ENCODE measurements at places on chromosomes 5 and 9.

DNA sequence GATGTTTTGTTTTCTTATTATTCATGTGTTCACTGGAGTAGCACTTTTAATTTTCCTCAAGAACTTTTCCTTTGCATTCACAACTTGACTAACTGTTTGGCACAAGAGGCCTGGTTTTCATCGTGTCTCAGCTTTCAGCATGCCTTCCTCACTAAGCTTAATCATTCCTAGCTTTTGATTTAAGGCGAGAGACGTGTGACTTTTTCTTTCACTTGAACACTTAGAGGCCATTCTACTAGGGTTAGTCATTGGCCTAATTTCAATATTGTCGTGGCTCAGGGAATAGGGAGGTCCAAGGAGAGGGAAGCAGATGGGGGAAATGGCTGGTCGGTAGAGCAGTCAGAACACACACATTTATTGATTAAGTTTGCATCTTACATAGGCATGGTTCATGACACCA is 94.0 kb downstream of the ZNF462 start:
- DNase-seq, result no peak

DNA sequence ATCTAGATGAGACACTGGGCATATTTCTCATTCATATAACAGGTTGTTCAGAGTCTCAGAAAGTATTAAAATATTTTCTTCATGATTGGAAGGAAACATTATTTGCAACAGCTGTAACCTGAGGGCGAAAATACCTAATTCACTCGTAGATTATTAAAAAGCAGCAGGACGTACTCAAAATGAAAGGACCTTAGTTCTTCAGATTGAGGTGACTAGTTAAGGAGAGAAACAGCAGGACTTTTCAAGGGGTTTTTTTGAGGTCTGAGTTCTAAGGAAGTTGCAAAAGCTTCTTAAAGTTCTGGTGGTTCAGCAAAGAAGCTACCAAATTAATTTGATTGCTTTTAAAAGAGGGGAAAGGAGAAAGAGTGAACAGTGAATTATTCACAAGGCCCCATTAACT is 174.9 kb downstream of the TMEM161B start:
- no peak for DNase-seq

- DNase-seq, result no peak
Measured at GRCh38 chr5:174694611-174695010, 29.8 kb upstream of the MSX2 start.

- no peak for DNase-seq
Measured at GRCh38 chr9:130780865-130781504, 54.1 kb upstream of the ABL1 start.

- no peak for DNase-seq
Measured at GRCh38 chr9:118321788-118322187, 617.6 kb downstream of the TLR4 start.

DNA sequence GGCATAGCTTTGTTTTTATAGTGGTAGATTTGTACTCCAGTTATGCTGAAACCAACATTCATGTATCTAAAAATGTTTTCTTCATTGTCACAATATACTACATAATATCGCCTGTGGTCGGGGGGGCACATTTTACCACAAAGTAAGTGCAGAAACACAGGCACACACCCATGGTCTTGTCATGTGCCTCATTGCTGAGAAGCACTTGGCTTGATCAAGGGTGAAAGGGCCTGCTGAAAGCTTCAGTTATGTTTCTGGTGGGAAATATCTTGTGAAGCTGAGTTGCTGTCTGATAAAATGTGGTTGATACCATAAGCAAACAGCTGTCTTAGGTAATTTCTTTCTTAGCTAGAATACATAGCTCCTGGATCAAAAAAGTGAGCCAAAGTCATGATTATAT is 393.1 kb downstream of the MAN2A1 start:
- no peak for DNase-seq

DNA sequence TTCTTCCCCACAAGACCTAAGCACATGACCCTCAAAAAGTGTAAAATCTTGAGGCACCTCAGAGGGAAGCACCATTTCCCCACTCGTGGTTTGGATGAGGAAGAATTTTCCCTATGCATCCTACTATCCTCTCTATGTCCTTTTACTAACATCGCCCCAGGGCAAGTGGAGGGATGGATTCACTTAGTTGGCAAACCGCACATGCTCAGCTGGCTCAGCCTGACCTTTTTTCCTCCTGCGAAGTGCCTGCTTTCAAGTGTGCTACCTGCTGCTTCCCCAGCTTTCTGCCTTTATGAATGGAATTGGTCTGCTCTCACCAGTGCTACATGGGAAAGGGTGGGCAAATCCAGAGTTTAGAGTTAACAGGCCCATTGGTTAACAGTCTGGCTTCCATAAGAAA is 56.6 kb upstream of the IFNK start:
- no peak for DNase-seq

DNA sequence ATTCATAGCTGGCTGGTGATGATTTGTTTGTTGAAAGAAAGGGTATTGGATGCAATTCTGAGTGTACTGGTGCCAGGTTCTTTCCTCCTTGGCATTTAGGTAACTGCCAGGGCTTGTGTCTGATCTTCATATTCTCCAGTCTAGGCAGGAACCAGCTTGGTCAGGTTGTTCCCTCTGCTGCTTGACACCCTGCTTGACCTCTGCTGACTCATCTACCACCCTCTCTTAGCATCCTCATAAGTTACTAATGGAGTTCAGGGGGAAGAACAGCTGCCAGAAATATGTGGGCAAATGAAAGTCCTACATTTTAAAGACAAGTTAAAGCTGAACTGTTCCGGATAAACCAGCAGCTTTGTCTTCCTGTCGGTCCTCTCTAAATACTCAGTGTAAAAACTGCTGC is 116.1 kb upstream of the TNC start:
- DNase-seq, result no peak

DNA sequence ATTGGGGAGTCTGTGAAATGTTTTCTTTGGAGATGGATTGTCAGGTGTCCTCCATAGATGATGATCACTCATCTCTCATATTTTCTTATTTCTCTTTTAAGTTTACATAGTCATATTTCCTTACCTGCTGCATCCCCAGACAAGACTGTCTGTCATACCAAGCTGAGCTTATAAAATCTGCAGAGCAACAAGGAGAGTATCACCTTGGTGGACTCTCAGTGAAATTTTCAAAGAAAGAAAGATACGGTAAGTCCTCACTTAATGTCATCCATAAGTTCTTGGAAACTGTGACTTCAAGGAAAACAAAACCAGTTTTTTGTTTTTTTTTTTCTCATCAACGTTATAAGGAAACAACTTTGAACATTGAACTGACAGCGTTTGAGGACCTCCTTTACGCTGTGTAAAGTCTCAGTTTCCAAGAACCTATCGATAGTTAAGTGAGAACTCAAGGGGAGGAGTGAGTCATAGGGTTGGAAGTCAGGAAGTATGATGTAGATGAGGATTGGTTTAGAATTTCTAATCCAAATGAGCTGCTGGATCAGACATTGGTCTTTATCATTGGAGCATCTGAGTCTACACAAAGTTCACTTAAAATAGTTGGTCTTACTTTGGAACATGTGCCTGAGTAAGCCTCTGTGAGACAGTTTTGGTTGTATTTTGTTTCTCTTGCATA is 45.5 kb downstream of the SPIN1 start:
- DNase-seq, result no peak

DNA sequence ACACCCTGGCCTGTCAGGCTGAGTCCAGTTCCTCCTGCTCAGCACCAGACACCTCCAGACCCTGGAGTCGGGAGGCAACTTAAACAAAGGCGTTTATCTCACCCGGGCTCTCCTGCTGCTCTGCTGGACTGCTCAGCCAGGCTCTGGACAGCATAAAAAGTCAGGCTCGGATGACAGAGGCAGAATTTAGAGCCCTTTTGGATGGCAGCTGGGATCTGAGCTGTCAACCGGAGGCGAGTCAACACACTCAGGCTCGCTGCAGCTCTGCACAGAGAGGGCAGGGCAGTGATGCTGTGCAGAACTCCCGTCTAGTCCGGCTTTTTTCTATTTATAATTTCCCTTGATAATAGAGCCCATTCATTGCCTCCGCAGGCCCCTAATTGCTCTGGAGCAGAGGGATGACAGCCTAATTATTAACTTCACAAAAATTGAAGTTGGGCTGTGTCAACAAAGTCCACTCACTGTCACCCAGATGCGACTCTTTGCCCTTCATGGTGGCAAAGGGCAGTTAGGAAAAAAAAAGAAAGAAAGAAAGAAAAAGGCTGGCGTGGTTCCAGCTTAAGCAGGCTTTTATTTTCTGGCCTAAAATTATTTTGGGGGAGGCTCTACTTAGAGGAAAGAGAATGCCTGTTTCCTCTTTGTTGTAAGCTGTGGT is 37.6 kb downstream of the STC2 start:
- no peak for DNase-seq

DNA sequence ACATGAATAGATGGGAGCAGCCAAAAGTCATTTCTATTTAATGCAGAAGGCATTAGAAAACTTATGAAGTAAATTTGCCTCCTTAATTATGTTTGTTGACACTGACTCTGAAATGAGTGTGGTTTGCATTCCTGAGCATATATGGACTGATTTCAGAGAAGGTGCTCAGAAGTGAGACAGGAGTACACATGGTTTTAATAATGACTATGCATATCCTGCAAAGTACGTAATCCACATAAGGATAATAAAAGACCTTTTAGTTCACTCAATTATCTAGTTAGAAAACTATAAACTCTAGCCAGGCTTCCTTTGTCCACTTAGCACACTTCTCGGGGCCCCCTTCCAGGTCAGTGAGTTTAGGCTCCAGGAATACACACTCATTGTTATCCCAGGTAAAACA is 75.7 kb upstream of the SNX2 start:
- DNase-seq, result no peak

GRCh38 chr5:120326651-120327050 is 137.4 kb upstream of the PRR16 start:
- no peak for DNase-seq

DNA sequence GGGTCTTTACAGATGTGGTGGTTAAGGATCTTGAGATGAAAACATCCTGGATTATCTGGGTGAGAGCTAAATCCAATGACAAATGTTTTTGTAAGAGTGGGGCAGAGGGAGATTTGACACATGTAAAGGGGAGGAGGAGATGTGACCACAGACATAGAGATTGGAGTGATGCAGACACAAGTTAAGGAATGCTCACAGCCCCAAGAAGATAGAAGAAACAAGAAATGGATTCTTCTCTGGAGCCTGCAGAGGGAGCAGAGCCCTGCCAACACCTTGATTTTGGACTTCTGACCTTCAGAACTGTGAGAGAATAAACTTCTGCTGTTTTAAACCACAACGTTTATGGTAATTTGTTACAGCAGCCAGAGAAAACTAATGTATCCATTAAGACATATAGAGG is 21.7 kb downstream of the ITGA2 start:
- no peak for DNase-seq

DNA sequence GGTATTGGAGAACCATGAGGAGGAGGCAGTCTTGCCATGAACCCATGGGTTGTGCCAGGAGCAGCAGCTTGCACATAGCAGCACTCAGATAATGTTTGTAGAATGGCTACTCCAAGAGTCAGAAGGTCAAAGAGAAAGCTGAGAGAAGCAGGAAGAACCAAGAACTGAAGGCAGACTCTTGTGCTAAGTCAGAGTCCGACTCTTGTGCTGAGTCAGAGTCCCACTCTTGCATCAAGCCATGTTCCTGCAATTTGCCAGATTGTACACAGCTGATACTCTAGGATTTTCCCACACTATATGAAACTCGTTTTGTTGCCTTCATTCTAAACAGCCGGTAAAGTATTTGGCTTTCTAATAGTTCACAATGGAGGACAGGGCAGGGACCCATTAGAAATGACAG is 26.2 kb upstream of the HSPA9 start:
- DNase-seq, result no peak

DNA sequence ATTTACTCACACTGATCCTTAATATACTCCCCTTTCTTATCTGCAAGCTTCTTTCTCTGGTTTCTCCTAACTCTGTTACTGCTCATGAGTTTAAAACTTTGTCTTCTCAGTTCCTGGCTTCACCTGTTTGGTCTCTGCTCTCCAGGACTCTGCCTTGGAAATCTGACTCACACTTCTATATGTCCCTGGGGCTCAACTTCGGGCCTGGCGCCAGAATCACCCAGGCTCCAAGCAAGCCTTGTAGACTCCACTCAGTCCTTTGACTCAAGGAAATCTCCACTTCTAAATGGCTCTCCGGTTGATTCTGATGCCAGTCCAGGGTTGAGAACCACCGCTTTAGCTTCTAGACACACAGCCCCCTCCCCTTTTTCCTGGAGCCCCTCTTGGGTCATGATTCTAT is 57.8 kb downstream of the TMC1 start:
- no peak for DNase-seq

DNA sequence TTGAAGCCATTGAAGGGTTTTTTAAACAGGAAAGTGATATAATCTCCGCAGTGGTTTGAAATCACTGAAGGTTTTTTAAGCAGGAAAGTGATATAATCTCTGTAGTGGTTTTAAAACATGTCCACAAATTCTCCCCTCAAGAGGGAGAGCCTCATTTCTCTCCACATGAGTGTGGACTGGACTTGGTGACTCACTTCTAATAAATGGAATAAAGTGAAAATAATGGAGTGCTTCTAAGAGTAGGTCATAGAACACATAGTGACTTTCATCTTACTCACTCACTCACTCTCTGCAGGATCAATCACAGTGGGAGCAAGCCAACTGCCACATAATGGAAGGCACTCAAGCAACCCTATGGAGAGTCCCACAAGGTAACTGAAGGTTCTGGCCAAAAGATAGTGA is 12.0 kb downstream of the CTNNAL1 start:
- no peak for DNase-seq

DNA sequence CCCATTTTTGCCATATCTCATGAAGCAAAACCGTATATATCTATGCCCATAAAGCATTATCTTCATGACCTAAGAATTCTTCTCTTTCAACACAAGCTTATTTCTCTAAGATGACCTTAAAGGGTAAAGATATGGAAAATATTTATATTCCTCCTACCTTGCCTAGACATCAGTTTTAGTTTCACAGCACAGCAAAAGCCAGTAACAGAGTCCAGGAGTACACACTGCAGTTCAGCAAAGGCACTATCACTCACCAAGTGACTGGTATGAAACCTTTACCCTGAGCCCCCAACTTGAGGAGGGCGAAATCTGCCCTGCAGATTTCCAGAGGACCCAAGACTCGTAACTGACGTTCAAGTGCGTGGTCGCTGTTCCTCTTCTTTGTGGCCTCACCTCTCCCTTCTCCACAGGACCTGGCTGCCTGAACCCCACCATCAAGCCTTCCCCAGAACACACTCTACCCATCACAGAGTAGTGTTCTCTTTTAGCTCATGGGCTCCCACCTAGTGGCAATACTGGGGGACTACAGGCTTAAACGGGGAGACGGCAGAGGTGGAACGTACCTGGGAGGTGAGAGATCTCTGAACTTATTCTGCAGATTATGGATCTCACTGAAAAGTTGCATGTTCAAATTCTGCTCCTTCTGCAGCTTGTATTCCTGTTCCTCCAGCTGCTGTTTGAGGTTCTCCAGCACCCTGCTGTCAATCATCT is 141.0 kb downstream of the CDK5RAP2 start:
- peak; percentile 11 for DNase-seq

- peak; percentile 3 for DNase-seq
Measured at GRCh38 chr5:76041863-76042262, 41.3 kb upstream of the SV2C start.

GRCh38 chr9:99811598-99812383 is 9.9 kb upstream of the NR4A3 start:
- DNase-seq, result no peak
